Esophagus muscularis mucosa (tissue), 4 donors: ENCODE measurements at places on chromosomes 3 and 15. TPM values are rescaled to one million over a fixed set of nuclear protein-coding genes. Genes with fewer than 3 reads are reported as not detected.

GRCh38 chr3:113409676-113410075 lies 31.6 kb downstream of the CFAP44 start:
- no peak for DNase-seq

Gene GHRL
- total RNA-seq: not detected

Gene KBTBD13
- not detected for total RNA-seq

DNA sequence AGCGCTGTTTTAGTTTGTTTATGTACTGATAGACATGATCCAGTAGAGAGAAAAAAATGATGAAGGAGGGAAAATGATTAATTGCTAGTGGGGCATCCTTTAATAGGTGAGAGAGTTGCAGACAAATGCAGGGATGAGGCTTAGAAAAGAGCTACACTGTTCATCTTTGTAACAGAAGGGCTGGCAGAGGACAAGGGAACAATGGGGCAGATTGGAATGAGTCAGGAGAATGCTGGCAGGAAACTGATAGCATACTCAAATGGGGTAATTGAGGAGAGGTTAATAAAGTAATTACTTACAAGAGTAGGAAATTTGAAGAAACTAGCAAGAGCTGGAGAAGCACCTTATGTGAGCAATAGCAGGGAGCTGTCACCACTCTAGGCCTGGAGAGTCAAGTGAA lies 170.9 kb downstream of the OXSM start:
- DNase-seq: no peak

Gene CAMP
- total RNA-seq: not detected

GRCh38 chr15:67165254-67166253 lies 88.9 kb downstream of the AAGAB start:
- DNase-seq: no peak

DNA sequence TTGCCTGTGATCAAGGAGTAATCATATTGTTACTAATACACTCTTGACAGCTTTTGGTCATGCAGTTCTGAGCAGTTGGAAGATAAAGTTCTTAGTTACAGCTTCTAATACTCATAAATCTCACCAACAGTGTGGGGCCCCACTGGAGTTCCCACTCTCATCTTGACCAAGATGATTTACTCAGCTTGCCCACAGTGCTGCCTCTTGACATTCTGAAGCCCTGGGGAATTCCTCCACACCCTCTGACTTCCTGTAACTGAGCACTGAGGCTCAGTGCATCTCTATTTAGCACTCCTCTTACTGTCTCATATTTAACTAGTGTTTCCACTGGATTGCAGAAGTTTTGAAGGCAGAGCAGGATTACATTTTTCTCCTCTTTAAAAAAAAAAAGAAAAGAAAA lies 1.9 kb upstream of the ARL6IP5 start:
- no peak for DNase-seq

GRCh38 chr15:81914734-81915256 lies 131.0 kb downstream of the MEX3B start:
- DNase-seq: no peak

- DNase-seq: no peak
Measured at GRCh38 chr3:166243511-166243910, 406.3 kb upstream of the BCHE start.

GRCh38 chr3:59572106-59572505 lies 522.3 kb upstream of the CFAP20DC start:
- no peak for DNase-seq

Gene CFAP20DC
- 0.32 TPM for total RNA-seq

Gene PCSK6
- 14.4 TPM for total RNA-seq

Gene ROBO2
- total RNA-seq: 1.1 TPM

GRCh38 chr3:9500108-9501050 lies 53.2 kb downstream of the LHFPL4 start:
- DNase-seq: no peak

DNA sequence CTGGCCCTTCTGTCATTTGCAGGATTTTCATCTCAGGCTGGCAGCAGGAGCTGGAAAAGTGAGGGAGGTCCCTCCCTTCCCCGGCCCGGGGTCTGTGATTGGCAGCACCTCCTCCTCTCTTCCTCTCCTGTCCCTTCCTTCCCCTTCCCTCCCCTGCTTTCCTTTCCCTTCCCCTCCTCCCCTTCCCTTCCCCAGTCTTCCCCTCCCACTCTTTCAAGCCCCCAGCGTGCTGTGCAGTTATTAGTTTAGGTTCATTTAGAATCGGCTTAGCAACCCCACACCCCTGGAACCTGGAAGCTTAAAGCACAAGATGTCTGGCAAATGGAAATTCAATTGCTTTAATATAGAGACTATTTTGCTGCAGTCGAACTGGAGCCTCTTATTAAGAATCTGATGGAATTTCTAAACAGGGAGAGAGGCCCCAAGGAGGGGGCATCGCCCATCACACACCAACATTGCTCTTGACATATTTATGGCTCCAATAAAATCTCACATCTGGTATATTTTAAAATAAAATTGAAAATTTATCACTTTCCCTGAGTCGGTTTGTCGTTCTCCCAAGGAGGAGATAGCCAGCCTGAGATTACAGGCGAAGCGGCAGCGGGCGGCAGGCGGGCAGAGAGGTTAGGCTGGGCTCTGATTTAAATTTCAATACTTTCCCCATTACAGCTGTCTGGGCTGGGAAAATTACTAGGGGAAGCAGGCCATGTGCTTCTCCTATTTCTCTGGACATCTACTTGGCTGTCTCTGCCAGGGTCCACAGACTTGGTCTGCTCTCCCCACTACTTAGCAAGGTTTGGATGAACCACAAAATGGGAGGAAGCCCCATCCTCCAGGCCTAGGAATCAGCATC lies 98.9 kb downstream of the LINGO1 start:
- DNase-seq: no peak

Gene FBXO40
- not detected for total RNA-seq

DNA sequence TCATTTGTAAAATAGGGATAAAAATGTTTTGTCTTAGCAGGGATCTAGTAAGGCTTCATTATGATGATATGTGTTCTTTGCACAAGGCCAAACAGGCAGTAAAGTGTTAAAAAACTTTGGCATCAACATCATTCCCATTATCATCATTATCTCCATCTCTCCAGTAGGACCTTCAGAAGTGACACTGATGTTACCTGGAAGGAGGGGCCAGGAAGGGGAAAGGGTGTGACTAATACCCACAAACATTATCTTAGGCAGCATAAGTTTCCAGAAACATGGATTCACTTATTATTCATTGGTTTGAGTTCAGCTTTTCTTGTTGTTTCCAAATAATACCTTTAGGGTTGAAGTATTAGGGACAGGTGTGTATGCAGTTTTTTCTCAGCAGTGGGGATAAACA lies 399.6 kb downstream of the PTPRG start:
- DNase-seq: no peak

Gene CDC25A
- 0.33 TPM for total RNA-seq

Gene DISP2
- total RNA-seq: 0.13 TPM

- no peak for DNase-seq
Measured at GRCh38 chr15:38192496-38192895, 60.1 kb upstream of the SPRED1 start.

GRCh38 chr3:140406655-140407054 lies 271.2 kb upstream of the TRIM42 start:
- peak; percentile 66 for DNase-seq

DNA sequence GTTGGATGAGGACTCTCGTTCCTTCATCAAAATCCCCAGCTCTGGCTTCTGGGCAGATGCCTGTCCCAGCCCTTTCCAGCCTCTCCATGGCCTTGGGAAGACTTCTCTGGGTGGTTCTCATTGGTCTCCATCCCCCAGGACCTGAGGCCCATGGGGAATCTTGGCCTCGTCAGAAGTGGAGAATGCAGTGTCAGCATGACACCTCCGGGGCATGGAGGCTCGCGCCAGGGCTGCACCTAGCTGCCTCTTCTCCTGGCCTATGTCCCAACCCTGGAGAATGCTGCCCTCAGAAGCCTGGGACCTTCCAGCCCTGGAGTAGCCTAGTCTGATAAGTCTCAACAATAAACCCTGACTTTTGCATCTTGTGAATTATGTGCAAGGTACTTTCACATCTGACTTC lies 3.0 kb downstream of the KBTBD13 start:
- DNase-seq: no peak

- no peak for DNase-seq
Measured at GRCh38 chr15:93801206-93801605, 430.2 kb upstream of the MCTP2 start.

Gene TRPM1
- total RNA-seq: not detected

DNA sequence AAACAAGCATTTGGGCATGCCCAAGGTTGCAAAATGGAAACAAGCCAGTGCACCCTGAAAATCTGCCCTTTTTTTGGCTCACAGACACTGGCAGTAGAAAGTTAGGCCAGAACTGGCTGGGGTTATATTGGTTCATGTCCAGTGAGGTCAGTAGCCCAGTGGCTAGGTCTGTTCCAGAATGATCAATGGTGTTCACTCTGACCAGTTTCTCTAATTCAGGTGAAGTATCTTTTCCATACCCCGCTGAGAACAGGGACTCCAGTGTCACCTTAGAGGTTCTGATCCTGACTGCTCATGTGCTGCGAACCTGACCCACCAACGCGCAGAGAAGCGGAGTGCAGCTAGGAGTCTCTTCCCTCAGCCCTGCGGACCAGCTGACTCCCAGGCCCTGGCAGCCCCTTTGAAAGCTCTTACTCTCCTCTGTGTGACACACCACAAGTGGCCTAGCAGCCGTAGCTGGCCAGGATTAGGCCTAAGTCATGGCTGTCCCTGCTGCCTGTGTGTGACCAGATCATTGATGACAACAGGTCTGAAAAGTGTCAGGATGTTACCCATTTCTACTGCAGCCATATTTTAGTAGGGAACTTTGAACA lies 123.5 kb downstream of the GHSR start:
- no peak for DNase-seq

- DNase-seq: no peak
Measured at GRCh38 chr15:99716540-99717095, 16.6 kb downstream of the LYSMD4 start.

Gene CHRNA3
- 3.3 TPM for total RNA-seq

GRCh38 chr3:186502966-186503712 lies 41.0 kb downstream of the CRYGS start:
- no peak for DNase-seq

Gene CPNE4
- total RNA-seq: 0.52 TPM
